ENCODE measurements at places on chromosomes 1 and 21.

- no peak for DNase-seq
Measured at GRCh38 chr1:221366495-221367110, 375.3 kb downstream of the DUSP10 start.

- no peak for DNase-seq
Measured at GRCh38 chr1:79117376-79117775, 110.8 kb upstream of the ADGRL4 start.

GRCh38 chr1:7644961-7645750 is 125.9 kb upstream of the VAMP3 start:
- DNase-seq, result no peak

DNA sequence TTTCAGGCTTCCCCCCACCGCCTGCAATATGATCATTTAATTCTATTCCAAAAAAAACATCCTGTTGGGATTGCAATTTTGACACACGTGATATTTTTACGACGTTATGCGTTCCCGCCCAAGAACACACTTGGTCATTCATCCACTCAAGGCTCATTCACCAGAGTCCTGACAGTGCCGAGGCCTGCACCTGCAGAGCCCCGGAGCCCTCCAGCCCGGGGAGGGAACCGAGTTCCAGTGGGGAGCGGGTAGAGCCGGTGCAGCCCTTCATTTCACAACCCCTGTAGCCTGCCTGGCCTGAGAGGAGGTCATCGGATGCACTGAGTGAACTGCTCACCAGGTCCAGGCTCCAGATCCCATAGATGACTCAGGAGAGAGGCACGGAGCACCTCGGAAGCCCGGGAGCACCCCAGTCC is 156.0 kb upstream of the BACE2 start:
- DNase-seq, result no peak

- no peak for DNase-seq
Measured at GRCh38 chr1:206678490-206678889, 6.2 kb upstream of the MAPKAPK2 start.

- DNase-seq, result no peak
Measured at GRCh38 chr1:202117898-202118371, 4.8 kb upstream of the GPR37L1 start.

All from activated CD4-positive, alpha-beta memory T cell treated with anti-CD3 and anti-CD28 coated beads, Interleukin-2, amount 10 ng/mL, durations not matched to agents 7 days and 5 days (primary cell).